Colonic mucosa (tissue), 4 donors: ENCODE measurements at places on chromosomes 13 and 19.
A peak's percentile ranks its signal among the peaks of the same experiment; 100 is the strongest.

GRCh38 chr13:28717170-28717569 is 1.6 kb downstream of the SLC46A3 start:
- no peak for DNase-seq

DNA sequence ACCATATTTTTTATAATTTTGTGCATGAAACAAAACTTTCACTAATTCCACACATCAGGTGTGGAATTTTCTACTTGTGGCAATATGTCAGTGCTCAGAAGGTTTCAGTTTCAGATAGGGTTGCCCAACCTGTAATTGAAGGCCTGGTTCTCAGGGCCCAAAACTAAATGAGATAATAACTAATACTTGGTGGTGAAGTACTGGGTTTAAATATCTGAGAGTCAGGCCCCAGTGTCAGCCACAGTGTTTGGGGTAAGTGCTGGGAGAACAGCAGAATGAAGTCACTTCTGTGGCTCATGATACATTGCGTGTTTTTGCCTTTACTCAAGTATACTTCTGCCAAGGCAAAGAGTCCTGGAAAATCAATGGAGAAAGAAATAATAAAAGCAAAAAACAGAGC is 5.6 kb downstream of the SAFB start:
- no peak for DNase-seq

DNA sequence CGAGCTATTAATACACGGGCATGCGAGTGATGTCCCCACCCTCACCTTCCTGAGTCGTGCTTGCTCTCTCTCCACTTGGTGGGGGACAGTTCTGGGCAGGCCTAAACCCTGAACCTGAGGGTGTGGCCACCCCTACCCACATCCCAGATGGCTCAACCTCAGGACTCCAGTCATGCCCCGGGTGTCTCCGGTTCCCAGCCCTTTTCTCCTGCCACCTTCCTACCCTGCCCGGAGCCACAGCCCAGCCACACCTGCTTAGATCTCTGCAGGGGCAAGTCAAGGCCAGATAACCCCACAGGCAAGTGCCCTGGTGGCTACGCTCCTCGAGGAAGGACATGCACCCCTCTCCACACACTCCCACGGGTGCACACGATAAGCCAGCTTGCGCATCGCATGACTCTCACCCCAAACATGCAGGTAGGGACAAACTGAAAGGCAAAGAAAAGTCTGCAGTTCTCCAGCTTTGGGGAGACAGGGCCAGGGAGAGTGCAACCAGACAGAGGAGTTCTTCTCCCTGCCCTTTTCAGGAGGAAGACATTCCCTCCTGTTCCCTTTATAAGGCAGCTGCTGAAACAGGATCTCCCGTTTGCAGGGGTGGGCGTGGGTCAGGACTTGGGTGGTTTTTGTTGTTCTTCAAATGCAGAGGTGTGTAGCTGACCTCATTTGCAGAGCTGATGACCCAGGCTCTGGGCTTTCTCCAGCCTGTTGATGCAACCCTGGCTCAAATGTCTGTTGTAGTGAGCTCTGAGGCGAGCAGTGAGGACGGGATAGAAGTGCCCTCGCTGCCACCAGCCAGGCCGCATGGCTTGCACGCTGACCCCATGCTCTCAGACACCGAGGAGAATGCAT is 88.6 kb downstream of the DPF1 start:
- DNase-seq = no peak

DNA sequence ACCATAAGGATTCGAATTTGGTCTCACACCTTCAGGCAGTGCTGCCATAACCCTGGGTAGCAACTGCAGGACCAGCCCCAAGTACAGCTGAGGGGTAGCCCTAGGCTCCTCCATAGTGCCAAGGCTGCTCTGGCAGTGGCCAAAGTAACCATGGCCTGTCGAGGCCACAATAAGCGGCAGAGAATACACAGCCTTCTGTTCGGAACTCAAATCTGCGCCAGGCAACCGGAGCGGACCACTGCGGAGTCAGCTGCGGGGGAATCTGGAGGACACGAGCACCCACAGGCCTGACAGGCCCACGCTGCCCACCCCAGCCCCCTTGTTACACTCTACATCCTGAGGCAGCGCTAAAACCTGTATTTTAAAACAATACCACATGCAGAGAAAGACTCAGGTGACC is 48.7 kb downstream of the CCDC70 start:
- DNase-seq = no peak

DNA sequence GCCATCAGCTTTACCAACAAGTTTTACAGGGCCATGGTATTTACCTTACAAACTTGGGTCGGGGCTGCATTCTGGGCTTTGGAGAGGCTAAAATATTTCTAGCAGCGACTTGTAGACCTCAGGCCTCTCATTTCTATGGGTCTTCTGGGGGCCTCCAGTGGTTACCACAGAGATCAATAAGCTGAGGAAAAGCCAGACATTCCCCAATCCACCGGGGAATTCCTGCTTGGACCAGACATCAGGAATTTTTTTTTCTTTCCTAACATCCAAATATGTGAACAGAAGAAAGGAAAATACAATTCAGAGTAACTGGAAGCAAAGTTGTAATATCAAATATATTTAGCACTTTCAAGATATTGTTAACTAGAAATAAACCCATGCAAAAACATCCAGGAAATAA is 1.5 kb downstream of the DZIP1 start:
- DNase-seq = no peak

DNA sequence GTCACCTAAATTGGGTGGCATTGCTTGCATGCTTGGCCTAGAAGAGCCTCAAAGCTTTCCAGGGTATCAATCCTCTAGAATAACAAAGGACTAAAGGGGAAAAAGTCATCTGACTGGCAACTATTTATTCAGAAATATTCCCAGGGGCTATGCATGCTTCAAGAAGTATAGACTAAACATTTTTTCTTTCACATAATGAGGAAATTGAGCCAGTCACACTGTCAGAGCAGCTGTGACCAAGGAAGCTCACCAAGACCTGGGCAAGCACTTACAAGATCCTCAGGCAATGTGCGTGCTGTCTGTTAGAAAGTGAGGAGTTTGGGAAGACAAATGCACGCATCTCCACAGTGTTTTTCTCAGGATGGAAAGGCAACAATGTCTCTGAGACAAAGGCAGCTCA is 747.2 kb downstream of the DIAPH3 start:
- no peak for DNase-seq

- DNase-seq = peak; percentile 33
Measured at GRCh38 chr13:89061821-89062220, 1390.7 kb downstream of the SLITRK5 start.

DNA sequence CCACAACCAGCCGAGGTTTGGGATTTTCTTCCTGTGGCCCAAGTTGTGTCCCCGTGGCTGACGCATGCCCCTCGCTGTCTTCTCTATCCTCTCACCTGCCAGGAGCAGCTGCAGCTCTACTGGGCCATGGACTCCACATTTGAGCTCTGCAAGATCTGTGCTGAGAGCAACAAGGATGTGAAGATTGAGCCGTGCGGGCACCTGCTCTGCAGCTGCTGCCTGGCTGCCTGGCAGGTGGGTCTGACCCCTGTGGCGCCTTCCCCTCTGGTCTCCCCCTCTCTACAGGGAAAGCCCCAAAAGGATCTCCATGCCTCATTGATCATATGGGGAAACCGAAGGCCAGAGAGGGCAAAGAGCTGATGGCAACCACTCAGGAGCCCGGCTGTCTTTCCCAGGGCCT is 14.6 kb downstream of the CBLC start:
- no peak for DNase-seq

GRCh38 chr13:38954291-38954690 is 36.3 kb downstream of the STOML3 start:
- DNase-seq = no peak

DNA sequence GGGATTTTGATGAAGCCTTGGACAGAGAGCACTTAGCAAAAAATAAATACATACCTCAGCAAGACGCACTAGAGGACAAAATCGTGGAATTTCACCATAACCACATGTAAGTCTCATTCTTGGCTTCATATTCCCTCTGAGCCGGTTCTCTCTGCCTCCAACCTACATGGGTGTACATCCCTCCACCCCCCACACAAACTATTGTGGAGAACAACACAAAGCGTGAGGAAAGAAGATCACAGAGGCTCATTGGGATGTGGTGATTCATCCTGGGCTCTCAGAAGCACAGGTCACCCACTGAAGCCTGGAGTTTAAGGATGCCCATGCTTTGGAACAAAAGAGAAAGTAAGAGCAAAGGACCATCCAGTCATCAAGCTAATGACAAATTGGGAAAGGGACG is 192.2 kb downstream of the STK24 start:
- no peak for DNase-seq

GRCh38 chr13:73598020-73598712 is 536.0 kb downstream of the KLF12 start:
- DNase-seq = no peak

DNA sequence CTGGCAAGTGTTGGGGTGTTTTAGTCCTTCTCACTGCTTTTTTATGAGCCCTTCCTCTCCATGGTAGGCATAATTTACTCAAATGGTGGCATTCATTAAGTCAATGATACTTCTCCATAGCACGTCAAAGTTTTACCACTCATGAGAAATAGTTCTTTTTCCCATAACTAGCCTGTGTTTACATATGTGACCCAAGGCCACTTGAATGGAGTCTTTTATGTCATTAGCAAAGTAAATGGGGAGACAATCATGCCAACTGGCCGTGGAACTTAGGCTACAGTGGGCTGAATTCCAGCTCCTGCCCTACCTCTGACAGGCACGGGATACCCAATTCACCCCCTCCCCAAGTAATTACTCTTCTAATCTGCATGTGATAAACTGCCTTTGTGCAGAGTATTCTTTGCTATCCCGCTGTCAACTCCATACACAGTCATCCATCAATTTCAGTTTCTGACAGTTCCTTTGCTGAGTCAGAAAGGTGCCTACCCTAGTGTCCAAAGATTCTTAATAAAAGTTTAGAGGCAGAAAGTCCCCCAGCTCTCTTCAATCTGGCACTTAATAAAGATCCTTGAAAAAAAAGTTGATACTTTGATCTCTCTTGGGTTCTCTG is 16.9 kb downstream of the PROSER1 start:
- no peak for DNase-seq

GRCh38 chr19:39412867-39413271 is 400 bp downstream of the PLEKHG2 start:
- DNase-seq = no peak

DNA sequence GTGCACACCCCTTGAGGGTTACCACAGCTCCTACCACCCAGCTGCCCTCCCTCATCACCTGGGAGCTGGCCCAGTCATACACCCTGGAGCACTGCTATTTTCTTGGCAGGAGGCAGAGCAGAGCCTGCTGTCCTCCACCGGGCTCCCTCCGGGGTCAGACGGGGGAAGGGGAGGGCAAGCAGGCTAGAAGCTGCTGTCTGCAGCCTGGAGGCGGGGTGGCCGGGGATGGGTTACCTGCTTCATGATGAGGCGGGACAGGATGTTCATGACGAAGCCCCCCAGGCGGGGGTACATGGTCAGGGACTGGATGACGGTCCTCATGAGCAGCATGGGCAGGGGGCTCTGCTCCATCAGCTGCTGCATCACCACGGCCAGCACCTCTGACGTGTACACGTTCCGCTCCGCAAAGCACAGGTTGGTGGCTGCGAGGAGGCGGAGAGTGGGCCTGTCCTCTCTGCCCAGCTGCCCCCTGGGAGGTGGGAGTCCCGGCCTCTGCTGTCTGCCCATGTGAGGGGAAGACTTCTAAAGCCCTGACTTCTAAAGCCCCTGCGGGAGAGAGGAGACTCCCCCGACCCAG is 2.7 kb upstream of the RSPH6A start:
- no peak for DNase-seq

- DNase-seq = peak; percentile 78
Measured at GRCh38 chr19:12792051-12792852, 966 bp downstream of the JUNB start.

GRCh38 chr19:43777163-43777695 is 3.5 kb downstream of the KCNN4 start:
- no peak for DNase-seq

DNA sequence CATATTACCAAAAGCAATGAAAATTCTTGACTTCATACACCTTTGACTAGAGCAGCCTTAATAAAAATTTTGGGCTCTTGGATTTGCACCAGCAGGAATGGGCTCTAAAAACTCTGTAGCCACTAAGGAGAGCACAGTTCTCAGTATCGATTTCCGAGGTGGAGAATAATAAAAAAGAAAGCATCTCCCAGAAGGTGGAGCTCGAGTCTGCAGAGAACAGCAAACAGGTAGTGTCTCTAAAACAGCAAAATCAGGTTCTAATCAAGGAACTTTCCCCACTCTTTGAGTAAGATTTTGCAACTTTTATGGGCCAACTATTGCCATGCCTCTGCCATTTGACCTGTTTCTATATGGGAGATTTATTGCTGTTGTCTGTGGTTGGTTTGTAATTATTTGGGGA is 258.7 kb upstream of the GPC6 start:
- no peak for DNase-seq

DNA sequence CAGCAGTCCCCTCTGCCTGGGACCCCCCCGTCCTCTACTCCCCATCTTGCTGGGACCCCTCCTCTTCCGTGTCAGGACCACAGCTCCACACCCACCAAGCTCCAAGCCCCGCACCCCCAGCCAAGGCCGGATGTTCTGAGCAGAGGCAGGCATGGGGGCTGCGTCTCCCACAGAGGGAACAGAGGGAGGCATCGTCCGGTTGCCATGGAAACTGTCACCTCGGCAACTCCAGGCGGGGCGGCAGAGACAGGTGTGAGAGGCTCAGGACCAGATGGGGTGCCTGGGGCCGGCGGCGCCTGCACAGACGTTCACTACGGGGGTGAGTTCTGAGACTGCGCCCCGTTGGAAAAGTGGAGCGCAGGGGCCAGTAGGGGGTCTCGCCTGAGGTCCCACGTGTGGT is 5.4 kb downstream of the RNU6-9 start:
- no peak for DNase-seq

DNA sequence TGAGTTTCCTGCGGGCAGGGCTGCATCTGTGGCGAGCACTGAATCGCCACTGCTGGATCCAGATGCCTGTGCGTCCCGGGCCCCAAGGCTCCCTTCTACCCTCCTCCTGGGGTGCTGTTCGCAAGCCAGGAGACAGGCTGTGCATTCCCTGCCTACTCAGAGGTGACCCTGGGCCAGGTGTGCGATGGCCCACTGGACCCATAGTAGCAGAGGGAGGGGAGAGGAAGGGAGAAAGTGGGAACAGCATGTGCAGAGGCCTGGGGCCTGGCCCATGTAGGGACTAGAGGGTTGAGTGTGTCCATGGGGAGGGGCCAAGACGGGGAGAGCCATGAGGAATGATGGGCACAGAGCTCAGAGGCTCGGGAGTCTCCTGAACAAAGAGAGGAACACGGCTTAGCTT is 27.3 kb downstream of the CARM1 start:
- DNase-seq = no peak

DNA sequence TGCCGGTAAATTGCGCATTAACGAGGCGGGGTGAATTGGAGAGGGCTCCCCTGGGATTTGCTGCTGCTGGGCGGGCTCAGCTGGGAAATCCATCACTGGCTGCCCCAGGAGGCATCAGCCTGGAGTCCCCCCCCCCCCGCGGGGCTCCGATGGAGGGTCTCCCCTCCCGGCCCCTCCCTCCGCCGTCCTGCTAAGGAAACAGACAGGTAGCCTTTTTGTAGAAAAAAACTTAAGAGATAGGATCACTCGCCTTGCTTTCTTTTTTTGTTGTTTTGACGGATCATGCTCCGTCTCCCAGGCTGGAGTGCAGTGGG is 6.8 kb downstream of the TLE6 start:
- DNase-seq = no peak
